ENCODE measurements at places on chromosomes 6 and 20.

DNA sequence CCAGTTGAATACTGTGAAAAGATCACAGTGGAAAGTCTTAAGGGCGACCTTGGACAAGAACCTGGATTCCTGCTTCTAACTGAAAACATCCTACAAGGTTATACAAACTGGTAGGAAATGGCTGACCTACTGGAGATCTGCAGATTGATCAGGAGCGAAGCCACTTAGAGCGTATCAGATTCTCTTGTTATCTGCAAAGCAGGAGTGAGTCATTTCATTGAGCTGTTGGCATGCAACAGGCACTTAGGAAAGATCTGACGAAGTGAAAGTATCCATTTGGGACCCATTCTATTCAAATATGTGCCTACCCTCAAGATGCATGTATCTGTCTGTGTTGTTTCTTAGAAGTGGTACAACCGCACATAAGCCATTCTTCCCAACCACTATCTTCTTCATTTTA, 131.2 kb upstream of the RIN2 start:
- DNase-seq = no peak

- no peak for DNase-seq
These were observed 207.5 kb downstream of the SMOC2 start for GRCh38 chr6:168648240-168649125.

- DNase-seq = no peak
These were observed 162.0 kb upstream of the CST7 start for GRCh38 chr20:24787071-24787470.

DNA sequence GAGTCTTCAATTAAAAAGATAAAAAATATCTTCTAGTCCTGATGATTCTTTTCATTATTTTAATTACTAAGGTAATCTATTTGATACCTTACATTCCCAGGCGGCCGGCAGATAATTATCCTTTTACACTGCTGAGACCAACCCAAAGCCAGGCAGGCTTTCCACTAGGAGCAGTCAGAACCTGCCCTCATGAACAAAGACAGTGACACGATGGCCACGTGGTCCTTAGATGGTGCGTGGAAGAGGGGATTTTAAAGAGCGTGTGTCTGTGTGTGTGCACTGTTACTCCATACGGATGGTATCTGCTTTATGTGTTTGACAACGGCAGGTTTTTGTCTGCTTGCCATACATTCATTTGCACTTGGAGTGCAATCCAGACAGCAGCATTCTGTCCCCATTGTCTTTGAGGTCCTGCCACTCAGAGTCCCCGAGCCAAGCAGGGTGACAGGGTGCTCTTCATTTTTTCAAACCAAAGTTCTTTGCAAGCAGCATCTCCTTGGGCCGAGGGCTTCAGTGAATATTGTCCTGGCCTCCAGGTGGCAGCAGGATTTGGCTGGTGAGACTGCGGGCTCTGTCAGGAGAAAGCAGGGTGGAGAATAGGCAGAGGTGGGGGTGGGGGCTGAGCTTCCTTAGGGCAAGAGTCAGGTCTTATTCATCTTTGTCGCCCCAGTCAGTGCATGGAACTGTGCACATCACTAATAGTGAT, 260.5 kb downstream of the NRN1 start:
- DNase-seq = no peak

DNA sequence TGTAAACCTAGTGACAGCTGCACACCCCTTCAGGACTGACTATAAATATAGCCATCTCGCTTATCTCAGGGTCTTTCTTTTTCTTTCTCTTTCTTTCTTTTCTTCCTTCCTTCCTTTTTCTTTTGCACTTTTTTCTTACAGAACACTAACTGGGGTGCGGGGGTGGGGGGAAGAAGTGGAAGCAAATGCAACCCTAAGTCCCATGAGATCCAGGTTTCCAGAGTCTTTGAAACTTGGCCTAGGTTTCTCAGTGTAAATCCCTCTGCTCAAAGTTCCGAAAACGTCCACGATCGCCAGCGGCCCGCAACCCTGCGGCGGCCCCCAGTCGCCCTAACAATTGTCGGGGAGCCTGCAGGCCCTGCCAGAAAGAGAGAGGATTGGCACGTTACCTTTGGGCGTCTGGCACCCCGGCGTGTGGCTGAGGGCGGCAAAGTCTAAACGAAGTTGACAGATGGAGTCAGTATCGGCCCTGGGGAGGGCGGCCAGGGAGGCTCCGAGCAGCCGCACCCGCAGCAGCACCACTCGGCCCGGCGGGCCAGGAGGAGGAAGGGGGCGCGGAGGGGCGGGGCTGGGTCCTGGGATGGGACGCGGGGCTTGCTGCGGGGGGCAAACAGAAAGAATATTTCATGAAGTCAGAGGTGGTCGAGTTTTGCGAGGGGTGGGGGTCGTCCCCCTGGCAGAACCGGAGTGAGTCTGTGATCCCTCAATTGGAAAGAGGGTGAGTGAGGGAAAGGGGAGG, 577 bp upstream of the FOXF2 start:
- DNase-seq = no peak

DNA sequence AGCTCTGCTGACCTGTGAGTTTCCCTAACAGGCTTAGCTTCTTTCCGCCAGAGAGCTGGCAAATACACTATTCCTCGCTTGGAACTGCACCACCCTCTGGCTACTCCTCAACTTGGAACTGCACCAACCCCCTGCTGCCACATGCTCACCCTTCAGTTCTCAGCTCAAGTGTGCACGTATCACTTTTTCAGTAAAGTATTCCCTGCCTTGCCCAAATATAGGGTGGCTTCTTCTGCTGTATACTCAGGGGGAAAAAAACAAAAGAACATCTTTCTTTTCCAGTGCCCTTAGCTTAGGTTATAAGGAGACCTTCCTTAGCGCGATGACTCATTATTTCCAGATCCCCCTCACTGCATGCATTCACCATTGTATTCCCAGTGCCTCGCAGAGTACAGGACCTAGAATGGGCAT, 21.2 kb downstream of the GNAS-AS1 start:
- DNase-seq = no peak

DNA sequence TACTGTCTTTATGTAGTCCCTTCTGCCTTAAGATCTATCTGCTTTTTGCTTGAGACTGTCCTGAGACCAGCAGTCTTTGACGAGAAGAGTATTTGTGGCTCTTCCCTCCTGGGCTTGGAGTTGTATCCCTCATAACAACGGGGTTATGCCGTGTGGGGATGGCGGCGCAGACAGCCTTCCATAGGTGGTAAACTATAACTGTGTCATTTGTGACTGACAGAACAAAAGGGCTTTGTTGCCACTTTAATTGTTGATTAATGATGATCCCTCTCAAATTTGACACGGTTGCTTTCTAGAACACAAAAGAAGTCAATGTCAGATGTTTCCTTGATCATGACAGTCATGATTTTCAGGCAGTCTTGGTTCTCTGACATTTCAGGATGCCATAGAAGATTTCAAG, 196.6 kb downstream of the JARID2 start:
- DNase-seq = no peak

DNA sequence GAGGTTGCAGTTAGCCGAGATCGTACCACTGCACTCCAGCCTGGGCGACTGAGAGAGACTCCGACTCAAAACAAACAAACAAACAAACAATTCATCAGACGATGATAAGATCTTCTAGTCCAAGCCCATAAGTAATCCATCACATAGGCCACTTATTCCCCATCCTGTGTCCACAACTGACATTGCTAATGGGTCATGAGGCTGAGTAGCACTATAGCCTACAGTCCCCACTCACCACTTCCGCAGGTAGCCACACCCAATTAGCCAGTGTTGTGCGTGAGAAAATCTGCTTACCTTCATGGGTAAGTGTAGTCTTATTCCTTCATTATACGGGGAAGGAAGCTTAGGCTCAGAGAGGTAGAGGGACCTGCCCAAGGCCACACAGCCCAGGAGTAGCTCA, 13.1 kb downstream of the JPH2 start:
- no peak for DNase-seq

DNA sequence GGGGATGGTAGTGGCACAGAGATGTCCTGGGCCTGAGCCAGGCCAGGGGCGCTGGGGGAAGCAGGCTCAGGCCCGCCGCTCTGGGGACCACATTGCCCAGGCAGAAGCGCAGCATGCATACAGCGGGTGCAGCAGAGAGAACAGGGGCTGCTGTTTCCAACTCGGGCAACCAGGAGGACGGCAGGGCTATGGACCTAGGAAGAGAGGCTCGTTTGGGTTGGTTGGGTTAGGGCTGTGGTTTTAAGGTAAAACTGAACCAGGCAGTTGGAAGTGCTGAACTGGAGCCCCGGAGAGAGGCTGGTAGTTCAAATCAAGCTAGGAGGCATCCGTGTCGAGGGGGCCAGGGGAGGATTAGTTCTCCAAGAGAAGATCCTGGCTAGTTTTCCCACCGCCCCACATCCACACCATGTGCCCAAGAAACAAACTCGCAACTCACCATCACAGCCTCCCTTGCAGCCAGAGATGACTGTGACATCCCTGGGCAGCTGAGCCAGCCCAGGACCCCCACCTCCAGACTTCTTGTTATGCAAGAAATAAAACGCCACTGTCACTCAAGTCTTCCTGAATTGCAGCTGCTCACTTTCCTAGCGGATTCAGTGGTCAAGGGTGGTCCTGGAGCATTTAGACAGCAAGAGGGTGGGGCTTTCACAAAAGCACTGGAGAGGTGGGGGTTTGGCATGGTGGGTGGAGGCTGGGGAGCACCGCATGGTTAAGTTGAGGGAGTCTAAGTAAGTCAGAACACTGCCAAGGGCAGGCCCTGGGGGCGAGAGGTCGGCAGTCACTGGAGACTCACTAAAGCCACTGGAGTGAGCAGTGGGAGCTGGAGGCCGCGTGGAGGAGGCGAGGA, 161.2 kb downstream of the GRM4 start:
- no peak for DNase-seq

Data from activated CD8-positive, alpha-beta memory T cell treated with anti-CD3 and anti-CD28 coated beads for 24 hours (primary cell).